ENCODE measurements at places on chromosomes 4 and X.

GRCh38 chr4:26931451-26931850 is 70.8 kb downstream of the STIM2 start:
- H3K4me3 ChIP-seq, result no peak overlapping the region
- DNase-seq, result no peak
- no peaks in the 10 kb centered on the region for H3K36me3 ChIP-seq

DNA sequence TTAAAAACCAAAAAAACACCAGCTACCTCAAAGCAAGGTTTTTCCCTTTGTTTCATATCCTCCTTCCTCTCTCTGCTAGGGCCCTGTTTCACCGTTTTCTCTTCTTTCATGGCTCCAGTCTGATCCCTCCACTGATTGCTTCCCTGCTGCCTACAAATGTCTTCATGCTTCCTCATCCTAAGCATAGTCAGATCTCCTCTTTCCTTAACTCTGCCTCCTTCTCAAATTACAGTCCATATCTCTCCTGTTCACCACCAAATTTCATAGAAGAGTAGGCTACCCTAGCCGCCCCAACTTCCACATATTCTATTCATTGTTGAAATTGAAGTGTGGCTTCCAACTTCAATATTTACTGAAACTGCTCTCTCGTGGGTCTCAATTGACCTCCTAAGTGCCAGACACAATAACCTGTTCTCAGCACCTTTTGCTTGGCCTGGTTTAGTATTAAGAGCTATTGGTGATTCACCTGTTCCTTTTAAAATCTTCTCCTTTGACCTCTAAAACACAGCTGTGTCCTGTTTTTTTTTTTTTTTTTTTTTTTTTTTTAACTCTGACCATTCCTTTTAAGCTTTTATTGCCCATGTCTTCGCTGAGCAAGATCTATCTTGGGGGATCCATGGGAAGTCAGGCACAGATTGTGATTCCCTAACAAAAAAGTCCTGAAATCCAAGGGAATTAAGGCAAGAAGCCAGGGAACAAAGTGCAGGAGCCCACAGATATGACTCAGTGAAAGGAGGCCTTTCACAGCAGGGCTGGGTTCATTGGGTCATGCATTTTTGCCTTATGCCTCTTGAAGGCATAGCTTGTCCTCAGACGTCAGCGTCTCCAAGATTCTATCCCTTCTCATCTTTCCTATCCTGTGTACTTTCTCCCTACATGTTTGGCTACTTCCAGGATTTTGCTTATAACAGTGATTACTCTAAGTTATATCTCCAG is 85.4 kb downstream of the RPS3A start:
- H3K4me1 ChIP-seq, result peaks cover 18% of the 10 kb centered on the region
- no peaks in the 10 kb centered on the region for H3K27me3 ChIP-seq
- peaks cover 3% of the 10 kb centered on the region for H3K36me3 ChIP-seq
- no peak for DNase-seq
- no peak overlapping the region for H3K4me3 ChIP-seq

DNA sequence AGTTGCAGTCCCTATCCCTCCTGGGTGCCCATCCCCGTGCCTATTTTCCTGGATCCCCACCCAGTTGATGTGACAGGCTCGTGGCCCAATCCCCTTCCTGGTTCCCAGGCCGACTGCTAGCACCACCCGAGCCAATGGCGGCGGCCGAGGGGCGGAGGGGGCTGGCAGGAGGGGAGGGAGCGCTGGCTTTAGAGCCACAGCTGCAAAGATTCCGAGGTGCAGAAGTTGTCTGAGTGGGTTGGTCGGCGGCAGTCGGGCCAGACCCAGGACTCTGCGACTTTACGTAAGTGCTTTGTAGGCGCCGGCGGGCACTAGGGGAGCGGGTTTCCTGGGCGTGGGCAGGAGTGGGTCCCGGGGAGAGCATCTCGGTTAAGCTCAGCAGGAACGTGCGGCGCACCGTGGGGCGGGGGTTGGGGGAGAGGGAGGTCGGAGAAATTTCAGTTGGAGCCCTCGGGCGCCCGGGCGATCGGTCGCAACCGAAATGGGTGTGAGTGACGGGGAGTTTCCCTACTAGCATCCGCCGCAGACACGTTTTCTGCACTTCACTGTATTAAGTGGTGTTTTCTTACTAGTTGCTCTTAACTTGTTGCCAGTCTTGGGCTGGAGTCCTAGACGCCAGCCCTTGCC is at the start of gene PLS3:
Gene PLS3, plus strand, starts transcription at position 197 of the 627 bp plus-strand sequence. CDS start 49,077 bp downstream, outside the sequence.
- H3K27me3 ChIP-seq, result no peaks in the 10 kb centered on the region
- peak within 1 kb of the TSS; percentile 99 for H3K27ac ChIP-seq
- H3K4me3 ChIP-seq, result peak within 1 kb of the TSS; percentile 99
- peaks cover 45% of the 10 kb centered on the region for H3K4me1 ChIP-seq
- peaks cover 16% of the 10 kb centered on the region for H3K36me3 ChIP-seq
- DNase-seq, result peak; percentile 88

DNA sequence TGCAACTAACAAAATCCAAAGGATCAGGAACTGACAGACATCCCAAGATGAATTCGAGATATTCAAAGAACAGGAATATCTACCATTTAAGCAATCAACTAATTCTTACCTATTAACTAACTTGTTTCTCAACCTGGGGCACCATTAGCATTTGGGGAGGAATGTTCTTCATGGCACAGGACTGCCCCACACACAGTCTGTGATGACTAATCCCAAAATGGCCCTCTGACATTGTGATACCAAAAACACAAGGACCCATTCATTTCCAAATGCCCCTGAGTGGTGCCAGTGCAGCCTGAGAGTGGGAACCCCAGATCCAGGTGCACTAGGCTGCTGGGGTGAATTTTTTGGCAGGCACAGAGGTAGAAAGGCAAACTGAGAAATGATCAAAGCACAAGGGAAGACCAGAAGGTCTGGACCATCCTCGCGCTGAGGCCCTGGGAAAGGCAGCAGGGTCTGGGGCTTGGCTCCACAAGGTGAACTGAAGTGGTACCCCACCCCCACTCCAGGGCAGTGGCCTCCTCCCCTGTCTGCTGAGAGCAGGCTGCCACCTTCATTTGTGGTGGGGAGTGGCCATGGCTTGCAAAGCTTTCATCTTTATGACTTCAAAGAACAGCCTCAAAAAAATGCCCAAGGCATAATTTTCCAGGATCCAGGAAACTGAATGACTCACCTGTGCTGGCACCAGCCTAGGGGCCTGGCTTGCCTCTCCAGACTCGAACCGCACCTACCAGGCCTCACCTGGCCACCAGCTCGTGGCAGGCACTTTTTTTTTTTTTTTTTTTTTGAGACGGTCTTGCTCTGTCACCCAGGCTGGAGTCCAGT is 122.4 kb downstream of the BCOR start:
- H3K4me1 ChIP-seq, result peaks cover 18% of the 10 kb centered on the region
- no peaks in the 10 kb centered on the region for H3K27me3 ChIP-seq
- no peak for DNase-seq

- H3K36me3 ChIP-seq, result no peaks in the 10 kb centered on the region
- no peak overlapping the region for H3K27ac ChIP-seq
- no peak overlapping the region for H3K4me3 ChIP-seq
- H3K4me1 ChIP-seq, result no peaks in the 10 kb centered on the region
- H3K27me3 ChIP-seq, result no peaks in the 10 kb centered on the region
Observed at GRCh38 chrX:8237718-8238117, 66.7 kb upstream of the VCX2 start.

- DNase-seq, result no peak
- H3K27me3 ChIP-seq, result no peaks in the 10 kb centered on the region
- H3K27ac ChIP-seq, result no peak overlapping the region
- no peak overlapping the region for H3K4me3 ChIP-seq
- H3K4me1 ChIP-seq, result peaks cover 4% of the 10 kb centered on the region
- no peaks in the 10 kb centered on the region for H3K36me3 ChIP-seq
Observed at GRCh38 chr4:73663576-73663975, 43.3 kb upstream of the RASSF6 start.

DNA sequence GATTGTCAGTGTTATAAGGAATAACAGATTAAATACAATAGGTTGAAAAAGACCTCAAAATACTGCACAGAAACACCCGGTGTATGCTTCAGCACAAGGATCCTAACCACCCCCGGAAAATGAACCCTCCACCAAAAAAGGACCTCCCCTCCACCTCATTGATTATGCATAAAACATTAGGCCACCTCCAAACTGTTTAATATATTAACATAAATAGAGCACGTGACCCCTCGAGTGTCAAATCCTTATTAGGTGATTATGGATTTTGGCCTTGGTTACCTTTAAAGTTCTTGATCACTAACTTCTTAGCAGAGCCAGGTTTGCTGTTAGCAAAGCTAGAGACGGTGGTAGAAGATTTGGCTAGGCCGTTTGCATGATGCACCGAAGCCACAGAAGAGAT is 958 bp downstream of the CUL4B start:
- peak overlapping the region; percentile 96 for H3K27ac ChIP-seq
- DNase-seq, result no peak
- H3K27me3 ChIP-seq, result no peaks in the 10 kb centered on the region

DNA sequence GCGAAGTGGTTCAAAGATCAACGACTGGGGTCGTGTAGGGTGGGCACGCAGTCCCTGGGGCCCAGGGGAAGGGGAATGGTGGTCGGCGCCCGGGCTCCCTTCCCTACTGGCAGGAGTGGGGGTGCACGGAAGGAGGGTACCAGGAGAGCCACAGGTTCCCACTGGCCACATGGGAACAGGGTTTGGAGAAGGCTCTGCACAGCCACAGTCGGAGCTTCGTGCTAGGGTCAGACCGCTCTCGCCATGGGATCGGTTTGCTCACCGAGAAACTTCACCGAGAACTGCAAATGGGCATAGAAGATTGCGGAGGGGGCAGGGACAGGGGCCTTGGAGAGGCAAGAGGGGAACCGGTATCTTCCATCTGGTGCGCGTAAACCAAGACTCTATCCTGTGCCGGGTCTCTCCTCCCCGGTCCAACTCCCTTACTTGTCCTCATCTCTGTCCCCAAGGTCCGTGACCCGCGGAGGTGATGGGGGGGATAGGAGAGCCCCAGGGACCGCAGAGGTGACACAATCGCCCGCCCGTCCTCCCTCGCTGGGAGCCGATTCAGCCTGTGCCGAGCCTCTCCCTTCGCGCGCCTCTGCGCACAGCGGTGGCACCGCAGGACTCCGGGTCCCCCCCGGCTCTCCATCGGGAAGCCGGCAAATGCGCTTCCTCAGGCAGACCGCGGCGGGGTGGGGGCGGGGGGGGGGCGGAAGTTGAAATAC is 1.0 kb downstream of the SCD5 start:
- no peak for DNase-seq
- H3K4me3 ChIP-seq, result peak overlapping the region; percentile 97
- H3K36me3 ChIP-seq, result peaks cover 11% of the 10 kb centered on the region
- H3K4me1 ChIP-seq, result peaks cover 31% of the 10 kb centered on the region
- H3K27ac ChIP-seq, result peak overlapping the region; percentile 30

DNA sequence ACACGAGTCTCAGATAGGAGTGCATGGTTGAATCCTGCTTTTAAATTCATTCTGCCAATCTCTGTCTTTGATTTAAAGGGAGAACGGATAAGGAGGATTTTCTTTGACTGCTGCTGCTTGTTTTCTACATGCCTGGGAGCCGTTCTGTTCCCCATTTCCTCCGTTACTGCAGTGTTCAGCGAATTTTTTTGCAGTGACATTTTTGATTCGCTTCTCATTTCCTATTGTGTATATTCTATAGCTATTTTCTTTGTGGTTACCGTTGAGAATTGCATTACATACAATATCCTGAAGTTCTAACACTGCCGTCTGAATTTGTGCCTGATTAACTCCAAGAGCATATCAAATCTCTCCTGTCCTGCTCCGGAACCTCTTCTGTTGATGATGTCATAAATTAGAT is 14.8 kb upstream of the MAEA start:
- DNase-seq, result no peak
- no peaks in the 10 kb centered on the region for H3K36me3 ChIP-seq
- no peaks in the 10 kb centered on the region for H3K4me1 ChIP-seq
- no peak overlapping the region for H3K27ac ChIP-seq
- no peaks in the 10 kb centered on the region for H3K27me3 ChIP-seq
- no peak overlapping the region for H3K4me3 ChIP-seq

DNA sequence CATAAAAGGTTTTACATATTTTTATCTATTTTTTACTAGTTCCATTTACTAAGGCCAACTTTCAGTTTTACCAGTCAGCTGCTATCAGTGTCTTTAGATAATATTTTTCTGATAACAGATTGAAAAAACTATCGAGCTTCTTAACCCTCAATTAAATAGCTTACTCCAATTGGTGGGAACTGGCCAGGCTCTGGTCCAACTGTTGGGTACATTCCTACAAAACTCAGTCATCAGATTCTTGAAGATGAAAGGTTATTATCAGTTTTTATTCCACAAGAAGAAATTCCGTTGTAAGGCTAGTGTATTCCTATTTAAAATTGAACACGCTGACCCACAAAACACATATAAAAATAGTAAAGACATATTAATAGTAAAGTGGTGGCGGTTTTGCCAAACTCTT is 346.2 kb downstream of the MAPK10 start:
- H3K27ac ChIP-seq, result no peak overlapping the region
- no peaks in the 10 kb centered on the region for H3K27me3 ChIP-seq
- DNase-seq, result no peak
- H3K4me1 ChIP-seq, result peaks cover 15% of the 10 kb centered on the region
- no peaks in the 10 kb centered on the region for H3K36me3 ChIP-seq
- H3K4me3 ChIP-seq, result no peak overlapping the region

GRCh38 chrX:102765809-102766208 is 45.3 kb downstream of the GPRASP3 start:
- no peak for DNase-seq
- H3K27ac ChIP-seq, result no peak overlapping the region
- H3K36me3 ChIP-seq, result no peaks in the 10 kb centered on the region
- no peaks in the 10 kb centered on the region for H3K27me3 ChIP-seq
- no peak overlapping the region for H3K4me3 ChIP-seq
- H3K4me1 ChIP-seq, result peaks cover 9% of the 10 kb centered on the region

DNA sequence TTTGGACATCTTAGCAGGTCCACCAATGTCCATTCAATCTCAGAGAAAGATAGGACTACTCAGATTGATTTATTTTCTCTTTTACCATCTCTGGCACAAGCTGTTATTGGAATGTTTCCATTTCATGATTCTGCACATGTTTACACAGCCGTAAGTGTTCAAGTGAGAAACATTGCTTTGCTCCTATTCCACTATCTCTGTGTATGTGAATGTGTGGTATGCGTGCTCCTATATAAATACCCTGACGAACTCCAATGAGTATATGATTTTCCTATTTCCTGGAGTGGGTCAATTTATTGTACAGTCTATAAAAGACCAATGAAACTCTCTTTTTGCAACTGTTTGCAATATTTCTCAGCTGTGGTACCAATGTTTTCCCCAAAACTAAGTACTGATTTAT is 221.0 kb upstream of the GALNT7 start:
- no peak overlapping the region for H3K27ac ChIP-seq
- no peaks in the 10 kb centered on the region for H3K36me3 ChIP-seq
- peaks cover 29% of the 10 kb centered on the region for H3K4me1 ChIP-seq
- H3K4me3 ChIP-seq, result no peak overlapping the region
- no peak for DNase-seq
- H3K27me3 ChIP-seq, result no peaks in the 10 kb centered on the region

Measured in type B pancreatic cell (in vitro differentiated cells).